Right ventricle myocardium inferior (tissue), 1 donor: ENCODE measurements at places on chromosomes 3 and 15.
A peak's percentile ranks its signal among the peaks of the same experiment; 100 is the strongest.

GRCh38 chr3:29279806-29280205 is 1.1 kb upstream of the RBMS3 start:
- no peak for DNase-seq

GRCh38 chr3:168611826-168612225 is 516.1 kb upstream of the GOLIM4 start:
- DNase-seq: no peak

GRCh38 chr15:41512512-41512939 is 1.1 kb downstream of the LTK start:
- no peak for DNase-seq

DNA sequence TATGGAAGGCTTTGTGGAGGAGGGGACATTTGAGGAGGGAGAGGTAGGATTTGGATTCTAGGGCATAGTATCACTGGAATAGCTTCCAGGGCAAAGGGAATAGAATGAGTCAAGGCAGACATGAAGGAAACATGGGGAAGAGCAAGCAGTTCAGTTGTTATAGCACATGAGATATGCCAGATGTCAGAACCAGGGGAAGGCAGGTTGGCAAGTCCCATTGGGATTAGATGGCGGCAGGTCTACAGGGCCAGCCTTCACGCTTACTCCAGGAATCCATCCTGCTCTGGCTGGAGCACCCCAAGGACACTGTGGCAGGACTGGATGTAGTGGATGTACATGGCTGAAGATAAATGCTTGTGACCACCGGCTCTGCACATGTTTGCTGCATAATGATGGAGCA is 120.4 kb upstream of the ST8SIA2 start:
- no peak for DNase-seq

DNA sequence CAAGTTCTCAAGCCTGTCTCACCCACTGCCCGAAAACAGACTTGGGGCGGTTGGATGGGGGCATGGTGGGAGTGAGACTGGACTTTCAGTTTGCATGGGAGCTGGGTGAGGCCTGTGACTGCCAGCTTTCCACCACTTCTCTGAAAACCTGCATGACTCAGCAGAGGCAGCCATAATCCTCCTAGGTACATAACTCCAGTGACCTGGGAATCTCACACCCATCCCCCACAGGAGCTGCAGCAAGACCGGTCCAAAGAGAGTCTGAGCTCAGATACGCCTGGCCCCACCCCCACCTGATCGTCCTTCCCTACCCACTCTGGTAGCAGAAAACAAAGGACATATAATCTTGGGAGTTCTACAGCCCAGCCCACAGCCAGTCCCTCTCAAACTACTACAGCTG is 107.2 kb downstream of the NSMCE3 start:
- no peak for DNase-seq

DNA sequence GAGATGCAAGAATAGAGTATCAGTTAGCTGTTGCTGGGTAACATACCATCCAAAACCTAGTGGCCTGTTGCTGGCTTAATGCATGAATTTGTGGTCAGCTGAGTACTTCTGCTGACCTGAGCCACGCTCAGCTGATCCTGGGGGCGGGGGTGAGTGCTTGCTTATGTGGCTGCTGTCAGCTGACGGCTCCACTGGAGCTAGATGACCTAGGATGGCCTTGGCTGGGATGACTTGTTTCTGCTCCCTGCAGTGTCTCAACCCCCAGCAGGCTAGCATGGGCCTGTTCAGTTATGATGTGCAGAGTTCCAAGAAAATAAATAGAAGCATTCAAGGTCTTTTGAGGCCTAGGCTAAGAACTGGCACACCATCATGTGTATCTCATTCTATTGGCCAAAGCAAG is 63.9 kb downstream of the FBLN2 start:
- DNase-seq: peak; percentile 86
